ENCODE measurements at places on chromosomes 3 and 15.

- no peak for DNase-seq
Measured at GRCh38 chr15:62046078-62046743, 14.0 kb downstream of the VPS13C start.

- no peak for DNase-seq
Measured at GRCh38 chr15:64236156-64236894, 73.5 kb upstream of the PPIB start.

- DNase-seq, result peak; percentile 25
Measured at GRCh38 chr3:189270248-189270832, 98.6 kb downstream of the TPRG1 start.

DNA sequence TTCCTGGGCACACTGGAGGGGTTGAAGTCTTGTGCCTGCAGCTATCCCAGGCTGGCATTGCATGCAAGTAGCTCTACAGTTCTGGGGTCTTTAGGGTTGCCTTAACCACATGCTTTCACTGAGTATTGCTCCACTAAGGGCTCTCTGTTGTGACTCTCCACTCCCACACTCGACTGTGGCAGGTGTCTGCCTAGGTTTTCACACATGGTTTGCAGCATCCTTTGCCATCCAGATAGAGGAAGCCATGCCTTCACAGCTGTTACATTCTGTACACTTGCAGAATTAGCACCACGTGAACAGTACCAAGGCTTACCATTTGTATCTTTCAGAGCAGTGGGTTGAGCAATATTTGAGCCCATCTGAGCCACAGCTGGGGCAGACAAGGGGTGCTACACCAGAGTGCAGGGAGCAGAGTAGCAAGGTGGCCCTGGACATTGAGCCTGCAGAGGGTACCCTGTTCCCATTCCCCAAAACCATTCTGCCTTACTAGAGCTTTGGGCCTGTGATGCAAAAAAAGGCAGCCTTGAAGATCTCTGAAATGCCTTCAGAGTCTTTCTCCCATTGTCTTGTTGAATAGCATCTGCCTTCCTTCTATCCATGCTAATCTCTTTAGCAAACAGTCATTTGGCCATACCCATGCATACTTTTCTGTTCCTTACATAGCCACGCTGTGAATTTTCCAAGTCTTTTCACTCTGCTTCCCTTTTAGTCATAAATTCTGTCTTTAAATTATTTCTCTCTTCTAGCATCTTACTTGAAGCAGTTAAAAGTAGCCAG, 95.2 kb upstream of the PLCL2 start:
- no peak for DNase-seq

GRCh38 chr3:26474706-26475105, 147.9 kb upstream of the LRRC3B start:
- DNase-seq, result no peak

- DNase-seq, result no peak
Measured at GRCh38 chr3:129180461-129180860, 3.2 kb downstream of the CNBP start.

DNA sequence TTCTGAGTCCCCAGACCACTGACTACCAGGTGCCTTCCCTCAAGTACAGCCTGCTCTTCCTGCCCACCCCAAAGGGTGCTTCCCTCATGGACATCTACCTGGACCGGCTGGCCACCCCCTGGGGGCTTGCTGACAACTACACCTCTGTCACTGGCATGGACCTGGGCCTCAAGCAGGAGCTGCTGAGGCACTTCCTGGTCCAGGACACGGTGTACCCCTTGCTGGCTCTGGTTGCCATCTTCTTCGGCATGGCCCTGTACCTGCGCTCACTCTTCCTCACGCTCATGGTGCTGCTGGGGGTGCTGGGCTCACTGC, 9.3 kb downstream of the DISP2 start:
- DNase-seq, result no peak

- DNase-seq, result no peak
Measured at GRCh38 chr15:79682285-79682684, 214.5 kb downstream of the MTHFS start.

DNA sequence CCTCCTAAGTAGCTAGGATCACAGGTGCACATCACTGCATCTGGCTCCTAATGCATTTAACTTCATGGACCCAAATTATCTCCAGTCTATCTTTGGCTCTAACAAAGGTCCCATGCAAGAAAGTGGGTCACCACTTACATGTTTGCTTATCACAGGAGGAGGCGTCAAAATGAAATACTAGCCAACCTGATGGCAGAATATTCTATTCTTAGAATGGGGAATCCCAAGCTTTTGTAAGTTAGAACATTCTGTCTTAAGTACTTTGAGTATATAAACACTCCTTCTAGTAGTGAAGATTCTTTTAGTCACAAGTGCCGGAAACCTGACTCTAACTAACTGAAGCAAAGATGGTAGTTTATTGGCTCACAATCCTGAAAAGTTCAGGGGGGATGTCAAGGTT, 72.0 kb upstream of the ADAMTS9 start:
- no peak for DNase-seq

DNA sequence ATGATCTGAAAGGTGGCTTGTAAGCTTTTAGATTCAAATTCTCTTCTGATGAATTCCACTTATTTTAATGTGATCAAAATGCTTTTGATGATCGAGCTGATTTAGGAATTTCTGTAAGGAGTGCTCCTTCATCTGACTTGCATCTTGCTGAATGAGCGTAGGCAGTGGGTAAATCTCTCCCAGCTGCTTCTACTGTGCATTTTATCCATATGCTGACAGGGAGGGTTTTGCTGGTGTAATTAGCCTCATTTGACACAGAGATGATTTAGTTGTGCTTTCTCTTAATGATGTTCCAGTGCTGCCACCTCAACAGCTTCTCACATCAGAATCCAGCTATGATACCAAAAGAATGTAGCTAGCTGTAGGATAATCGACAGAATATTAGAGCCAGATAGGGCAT, 3.8 kb upstream of the LMOD3 start:
- DNase-seq, result no peak

GRCh38 chr3:194308601-194309449, 42.3 kb downstream of the CPN2 start:
- DNase-seq, result no peak

GRCh38 chr3:32275506-32275905, 37.0 kb downstream of the CMTM8 start:
- DNase-seq, result no peak

GRCh38 chr3:50416736-50417636, 57.7 kb upstream of the TMEM115 start:
- no peak for DNase-seq

DNA sequence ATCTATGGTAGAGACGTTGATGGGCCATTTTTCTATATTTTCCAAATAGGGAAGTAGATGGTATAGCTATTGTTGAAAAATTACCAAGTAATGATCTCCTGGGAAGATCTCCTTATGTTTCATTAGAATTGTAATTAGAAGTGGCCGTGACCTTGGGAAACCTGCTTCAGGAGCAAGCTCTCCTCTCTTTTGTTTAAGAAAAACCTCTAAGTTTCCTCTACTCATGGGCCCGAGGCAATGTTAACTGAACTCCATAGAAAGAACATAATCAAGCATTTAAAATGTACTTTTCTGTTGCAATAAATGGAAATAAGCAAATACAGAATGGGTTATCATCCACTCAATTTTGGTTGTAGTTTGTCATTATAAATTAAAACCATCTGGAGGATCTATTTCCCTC, 511.2 kb upstream of the MDFIC2 start:
- DNase-seq, result no peak

GRCh38 chr15:74389241-74390048, 22.0 kb upstream of the CYP11A1 start:
- DNase-seq, result no peak

DNA sequence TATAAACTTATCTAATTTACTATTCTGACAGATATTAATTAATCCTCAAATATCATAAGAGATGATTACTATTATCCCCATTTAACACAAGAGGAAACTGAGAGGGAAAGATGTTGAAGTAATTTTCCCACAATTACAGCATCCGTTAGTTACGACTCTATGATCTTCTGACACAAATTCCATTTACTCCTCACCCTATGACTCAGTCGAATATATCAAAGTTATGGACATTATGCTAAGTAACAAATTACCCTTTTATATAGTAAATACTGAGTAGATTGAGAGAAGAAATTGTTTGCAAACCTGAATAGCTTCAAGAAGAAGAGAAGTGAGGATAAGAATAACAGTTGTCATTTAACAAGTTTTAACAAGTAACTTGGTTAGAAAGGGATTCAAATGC, 340.0 kb downstream of the TBC1D5 start:
- no peak for DNase-seq

GRCh38 chr15:55230051-55230670, 33.4 kb upstream of the RSL24D1 start:
- no peak for DNase-seq

GRCh38 chr15:100670505-100671021, 68.2 kb downstream of the ASB7 start:
- DNase-seq, result no peak

DNA sequence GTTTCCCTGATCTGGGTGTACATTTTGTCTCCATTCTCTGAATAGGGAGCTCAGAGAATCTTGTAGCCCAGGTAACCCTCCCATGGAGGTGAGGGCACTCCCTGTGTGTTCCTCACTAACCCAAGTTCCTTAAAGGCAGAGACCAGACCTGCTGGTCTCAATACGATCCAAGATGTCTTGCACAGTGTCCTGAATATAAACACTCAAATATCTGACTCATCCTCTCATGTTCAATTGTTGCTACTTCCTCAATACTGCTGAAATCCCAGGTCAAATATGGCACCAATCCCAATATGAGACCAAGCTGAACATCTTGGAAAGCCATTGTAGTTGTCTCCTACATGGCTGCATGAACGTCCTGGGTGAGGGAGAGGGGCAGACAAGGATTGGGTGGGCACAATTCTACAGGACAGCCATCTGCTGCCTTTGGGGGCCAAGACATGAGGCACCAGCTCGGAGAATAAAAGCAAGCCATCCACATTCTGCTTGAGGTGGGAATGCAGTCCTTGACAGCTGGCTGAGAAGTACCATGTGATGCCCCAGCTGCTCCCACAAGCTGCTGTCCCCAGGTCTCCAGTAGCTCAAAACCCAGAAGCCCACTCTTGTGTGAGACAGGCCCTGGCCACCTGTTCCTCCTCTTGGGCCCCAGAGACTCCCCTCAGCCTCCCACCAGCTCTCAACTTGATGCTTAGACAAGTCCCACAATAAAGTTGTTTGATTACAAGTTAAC, 18.2 kb downstream of the TBC1D2B start:
- DNase-seq, result no peak

GRCh38 chr15:61549727-61550126, 320.6 kb upstream of the RORA start:
- DNase-seq, result no peak

DNA sequence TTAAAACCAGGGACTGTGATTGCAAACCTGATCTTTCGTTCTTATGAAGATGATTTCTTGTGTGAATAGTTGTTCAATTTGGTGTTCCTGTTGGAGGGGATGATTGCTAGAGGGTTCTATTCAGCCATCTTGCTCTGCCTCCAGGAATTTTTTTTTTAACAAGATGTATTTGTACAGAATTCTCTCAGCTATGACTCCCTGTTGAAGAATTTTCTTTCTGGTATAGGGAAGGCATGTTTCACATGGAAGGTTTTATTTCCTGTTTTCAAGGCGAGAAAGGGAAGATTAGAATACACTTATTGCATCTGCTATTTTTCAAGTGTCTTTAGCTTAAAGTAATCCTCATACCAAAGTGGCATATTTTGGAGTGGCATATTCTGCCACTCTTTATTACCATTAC, 5.6 kb upstream of the LRRC34 start:
- DNase-seq, result no peak

DNA sequence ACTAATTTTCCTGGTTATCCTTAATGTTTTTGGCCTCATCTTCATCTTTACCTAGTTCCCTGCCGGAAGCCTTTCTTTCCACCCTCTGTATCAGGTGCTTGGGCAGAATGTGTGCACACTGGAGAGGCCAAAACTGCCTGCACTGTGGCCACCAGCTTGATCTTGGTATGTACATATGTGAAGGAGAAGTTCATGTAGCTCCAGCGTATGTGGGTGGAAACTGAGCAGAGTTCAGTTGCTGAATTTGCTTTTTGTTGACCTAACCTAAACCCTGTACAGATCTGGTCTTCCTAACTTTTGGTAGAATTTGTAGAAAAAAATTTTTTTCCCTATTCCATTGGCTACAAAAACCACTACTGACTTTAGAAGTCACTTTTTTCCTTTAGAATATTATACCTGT, 65.9 kb upstream of the IGSF10 start:
- no peak for DNase-seq

DNA sequence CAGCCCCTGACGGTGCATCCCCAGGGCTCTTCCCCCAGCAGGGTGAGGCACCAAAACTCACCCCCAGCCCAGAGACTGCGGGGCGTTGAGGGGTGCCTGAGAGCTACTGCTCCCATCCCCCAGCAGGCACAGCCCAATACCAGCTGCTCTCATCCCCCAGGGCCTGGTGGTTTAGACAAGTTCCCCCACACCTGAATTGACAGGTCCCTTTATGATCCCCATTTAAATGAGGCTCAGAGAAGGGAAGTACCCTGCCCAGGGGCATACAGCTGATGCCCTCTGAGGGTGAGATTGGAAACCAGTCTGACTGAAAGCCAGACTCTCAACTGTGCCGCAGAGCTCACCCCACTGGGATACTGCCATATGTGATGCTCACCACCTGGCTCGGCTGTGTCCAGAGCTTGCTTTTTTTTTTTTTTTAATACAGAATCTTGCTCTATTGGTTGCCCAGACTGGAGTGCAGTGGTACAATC, 20.1 kb downstream of the DUSP7 start:
- no peak for DNase-seq

GRCh38 chr3:131602011-131602779, 99.4 kb upstream of the MRPL3 start:
- no peak for DNase-seq

GRCh38 chr3:178421069-178421468, 115.2 kb upstream of the KCNMB2 start:
- no peak for DNase-seq

- DNase-seq, result no peak
Measured at GRCh38 chr3:45440562-45440961, 52.2 kb downstream of the LARS2 start.

DNA sequence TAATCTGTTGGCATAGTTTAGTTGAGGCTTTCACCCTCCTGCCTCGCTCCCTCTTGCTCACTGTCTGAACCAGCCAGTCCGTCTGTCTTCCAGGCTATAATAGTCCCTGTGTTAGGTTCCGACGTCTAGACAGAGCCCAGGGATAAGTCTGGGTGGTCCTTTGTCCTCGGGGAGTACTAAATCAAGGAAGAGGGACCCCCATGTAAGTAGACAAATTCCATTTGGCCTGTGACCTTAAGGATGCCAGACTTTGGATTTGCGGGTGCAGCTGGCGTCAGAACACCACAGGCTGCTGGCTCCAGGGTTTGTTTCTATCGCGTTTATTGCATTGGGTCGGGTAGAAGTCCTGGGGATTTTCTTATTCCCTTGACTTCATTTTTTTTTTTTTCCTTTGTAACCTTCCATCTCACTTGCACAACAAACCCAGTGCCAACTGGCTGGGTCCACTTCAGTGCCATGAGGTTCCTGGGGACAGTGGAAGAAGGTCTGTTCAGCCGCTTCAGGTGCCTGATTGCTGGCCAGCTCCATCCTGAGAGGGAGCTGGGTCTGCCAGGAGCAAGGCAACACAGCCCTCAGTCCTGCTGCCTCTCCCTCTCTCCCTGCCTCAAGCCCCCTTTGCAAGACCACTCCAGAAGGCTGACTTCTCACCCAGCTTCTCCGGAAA, 95.4 kb upstream of the KLHL25 start:
- DNase-seq, result no peak
